ENCODE measurements at places on chromosomes 12 and 14.

DNA sequence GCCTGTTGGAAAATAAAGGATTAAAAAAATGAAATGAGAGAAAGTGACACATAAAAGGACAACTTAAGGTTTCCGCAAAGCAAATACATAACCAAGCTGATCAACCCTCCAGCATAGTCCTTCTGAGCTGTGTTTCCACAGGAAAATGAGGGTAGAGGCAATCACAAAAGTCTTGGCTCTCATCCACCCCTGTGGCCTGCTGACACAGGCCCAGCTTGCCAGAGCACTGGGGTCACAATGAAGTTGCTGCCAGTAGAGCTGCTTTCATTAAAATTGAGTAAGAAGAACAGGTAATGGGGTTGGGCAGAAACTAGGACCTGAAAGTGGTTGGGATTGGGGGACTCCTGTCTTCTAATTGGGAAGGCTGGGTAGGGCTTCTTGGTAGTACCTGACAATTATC is 65.9 kb downstream of the RERG start:
- DNase-seq: no peak

DNA sequence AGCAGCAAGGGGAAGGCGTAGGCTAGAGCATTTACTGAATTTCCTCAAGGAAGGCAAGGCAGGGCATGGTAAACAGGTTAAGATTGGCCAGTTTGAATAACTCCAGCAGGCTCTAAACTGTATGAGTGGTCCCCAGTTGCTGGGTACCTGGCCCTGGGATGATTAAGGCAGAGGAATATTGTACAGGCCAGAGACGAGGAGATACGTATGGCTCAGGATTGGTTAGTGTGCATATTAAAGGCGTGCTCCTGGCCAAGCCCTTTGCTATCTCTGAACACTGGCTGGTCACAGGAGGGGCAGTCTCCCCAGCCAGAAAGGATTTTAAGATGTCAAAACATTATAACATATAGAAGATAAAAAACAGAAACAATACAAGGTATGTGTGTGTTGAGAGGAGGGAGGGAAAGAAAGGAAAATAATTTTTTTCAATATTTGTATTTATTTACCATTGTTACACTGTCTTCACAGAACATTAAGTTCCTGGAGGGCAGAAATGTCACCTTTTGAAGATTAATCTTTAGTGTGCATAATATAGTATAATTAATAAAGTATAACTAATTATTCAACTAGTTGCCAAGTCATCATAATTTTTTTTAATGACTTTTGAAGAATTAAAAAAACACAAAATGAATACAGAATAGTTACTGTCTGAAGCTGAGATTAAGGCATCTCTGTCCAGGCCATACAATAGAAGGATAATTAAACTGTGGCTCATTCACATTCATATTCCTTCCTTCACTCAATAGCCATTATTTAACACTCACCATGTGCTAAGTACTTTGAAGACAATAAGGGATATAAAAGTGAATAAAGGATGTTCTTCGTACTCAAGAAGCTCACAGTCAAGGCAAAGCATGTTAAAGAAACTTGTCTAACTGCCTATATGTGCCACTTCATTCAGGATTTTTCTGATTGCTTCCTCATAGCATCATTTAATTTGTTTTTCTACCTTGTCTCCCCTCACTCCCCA is 41.9 kb downstream of the DCP1B start:
- DNase-seq: no peak

GRCh38 chr12:131895640-131896079 is 1.2 kb downstream of the ULK1 start:
- peak; percentile 15 for DNase-seq

GRCh38 chr12:92418381-92418780 is 272.7 kb upstream of the BTG1 start:
- no peak for DNase-seq

All from CD8-positive, alpha-beta T cell (primary cell).